ENCODE measurements at places on chromosomes 2 and 18.

- no peak for DNase-seq
Observed at GRCh38 chr2:100281521-100282438, 40.5 kb downstream of the LONRF2 start.

GRCh38 chr2:98799375-98800329 is 68.7 kb upstream of the MGAT4A start:
- no peak for DNase-seq

DNA sequence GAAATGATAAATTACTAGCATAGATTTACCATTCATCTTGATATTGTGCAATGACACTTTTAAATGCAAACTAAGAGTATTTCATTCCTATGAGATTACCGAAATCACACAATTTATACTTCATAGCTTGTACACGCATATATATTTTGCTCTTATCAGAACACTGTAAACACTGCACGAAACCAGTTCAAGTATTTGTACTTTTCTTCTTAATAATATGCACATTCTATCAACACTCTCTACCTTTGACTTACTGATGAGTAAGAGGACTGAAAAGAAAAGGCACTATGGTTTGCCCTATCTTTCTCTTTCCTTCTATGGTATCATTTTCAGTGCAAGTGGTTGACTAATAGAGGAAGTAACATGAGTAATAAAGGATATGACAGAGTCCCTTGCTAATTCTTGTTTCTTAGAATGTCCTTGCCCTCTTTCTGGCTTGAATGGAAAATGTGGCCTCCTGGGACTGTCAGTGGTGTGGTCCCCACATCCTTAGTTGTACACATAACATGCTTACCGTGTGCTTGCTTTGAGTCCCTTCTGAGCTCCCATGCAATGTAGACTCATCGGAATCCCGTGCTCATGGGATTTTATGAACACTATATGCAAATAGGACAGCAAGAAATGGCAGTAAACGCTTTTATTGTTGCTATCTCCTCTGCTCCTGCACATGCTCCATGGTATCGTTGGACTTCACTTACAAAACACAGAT is 363.5 kb upstream of the TNP1 start:
- no peak for DNase-seq

- no peak for DNase-seq
Observed at GRCh38 chr2:236629961-236630872, 60.6 kb downstream of the ACKR3 start.

DNA sequence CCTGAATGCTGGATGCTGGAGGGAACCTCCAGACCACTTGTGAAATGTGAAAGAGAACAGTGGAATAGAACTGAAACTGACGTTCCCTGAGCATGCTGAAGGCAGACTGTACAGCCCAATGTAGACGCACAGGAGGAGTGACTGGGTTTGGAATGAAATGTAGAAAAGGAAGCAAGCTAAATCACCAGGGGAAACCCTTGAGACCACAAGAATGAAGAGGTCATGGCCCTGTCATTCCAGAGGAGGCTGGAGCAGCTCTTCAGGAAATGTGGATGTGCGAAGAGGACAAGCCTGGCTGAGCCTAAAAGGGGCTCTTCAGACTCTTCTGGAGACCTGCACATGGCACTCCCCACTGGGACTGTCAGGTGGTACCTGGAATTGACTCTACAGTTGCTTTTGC is 118.5 kb upstream of the ALPP start:
- no peak for DNase-seq

DNA sequence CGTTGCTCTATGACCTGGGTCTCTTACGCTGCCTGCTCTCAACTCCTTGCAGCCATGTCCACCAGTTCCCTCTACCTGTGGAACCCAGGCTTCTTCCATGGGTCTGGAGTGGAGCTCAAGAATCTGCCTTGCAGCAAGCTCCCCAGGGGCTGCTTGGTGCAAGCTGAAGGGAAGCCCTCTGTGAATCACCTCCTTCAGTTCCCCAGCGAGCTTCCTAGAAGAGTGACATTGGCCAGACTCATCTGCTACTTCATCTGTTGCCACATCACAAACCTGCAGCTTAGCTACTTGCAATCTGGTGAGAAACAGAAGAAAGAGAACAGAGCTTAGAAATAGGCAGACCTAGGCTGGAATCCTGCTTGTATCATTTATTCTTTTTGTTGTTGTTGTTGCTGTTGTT is 9.8 kb upstream of the EFR3B start:
- no peak for DNase-seq

- no peak for DNase-seq
Observed at GRCh38 chr2:113041871-113042270, 10.8 kb downstream of the IL36B start.

- DNase-seq, result no peak
Observed at GRCh38 chr2:160752475-160753330, 259.1 kb upstream of the RBMS1 start.

GRCh38 chr2:180360283-180360618 is 353.2 kb upstream of the CWC22 start:
- no peak for DNase-seq

- peak; percentile 8 for DNase-seq
Observed at GRCh38 chr18:23662309-23663263, at the start of gene ANKRD29. TSS of gene ANKRD29 (minus strand) at chr18:23662911. CDS start at chr18:23662730, 181 bp downstream.

- DNase-seq, result no peak
Observed at GRCh38 chr18:67134911-67135310, 381.6 kb downstream of the DSEL start.

Measured in stimulated activated CD4-positive, alpha-beta T cell treated with anti-CD3 and anti-CD28 coated beads, TNF-alpha, amount 100 ng/mL, for 4 hours (primary cell).